ENCODE measurements at places on chromosomes 2 and 18. TPM values are rescaled to one million over a fixed set of nuclear protein-coding genes. Genes with fewer than 3 reads are reported as not detected.

Gene HNMT
- total RNA-seq: 86.7 TPM

Gene ZEB2
- total RNA-seq: 17.0 TPM

Gene ACMSD
- not detected for total RNA-seq

Gene CPLX4
- total RNA-seq: not detected

Gene ITPRIPL1
- total RNA-seq: not detected

Gene TXNDC2
- 0.29 TPM for total RNA-seq

Gene TBR1
- total RNA-seq: 0.02 TPM

Gene FAM210A
- 11.4 TPM for total RNA-seq

Gene ANKRD23
- 0.58 TPM for total RNA-seq

Gene ERLEC1
- total RNA-seq: 70.3 TPM

Gene SERPINB13
- total RNA-seq: not detected

Gene OSBPL6
- 10.1 TPM for total RNA-seq

Gene DTNB
- 5.9 TPM for total RNA-seq
